ENCODE measurements at places on chromosomes 16 and 17. TPM values are rescaled to one million over a fixed set of nuclear protein-coding genes. Genes with fewer than 3 reads are reported as not detected.

DNA sequence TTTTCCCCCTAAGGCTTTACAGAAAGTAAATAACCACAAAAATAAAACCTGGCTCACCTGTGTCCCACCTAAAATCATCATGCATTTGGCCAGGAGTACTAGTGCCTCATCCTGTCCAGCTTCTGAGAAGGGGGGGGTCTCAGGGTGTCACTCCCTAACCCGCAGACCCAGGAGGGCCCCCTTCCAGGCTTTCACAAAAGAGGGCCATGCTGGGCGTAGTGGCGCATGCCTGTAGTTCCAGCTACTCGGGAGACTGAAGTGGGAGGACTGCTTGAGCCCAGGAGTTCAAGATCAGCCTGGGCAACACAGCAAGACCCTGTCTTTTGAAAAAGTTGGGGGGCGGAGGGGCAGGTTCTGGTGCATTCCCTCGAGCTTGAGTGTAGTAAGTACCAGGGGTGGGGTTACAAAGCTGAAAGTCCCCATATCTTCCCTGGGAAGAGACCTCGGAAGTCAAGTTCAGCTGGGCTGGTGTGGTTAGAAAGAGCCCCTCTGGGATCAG is 259.3 kb downstream of the PARN start:
- no peak for DNase-seq

- DNase-seq, result no peak
Measured at GRCh38 chr16:85353839-85354685, 241.8 kb upstream of the CIBAR2 start.

GRCh38 chr17:62179525-62180161 is 114.6 kb upstream of the MED13 start:
- DNase-seq, result no peak

DNA sequence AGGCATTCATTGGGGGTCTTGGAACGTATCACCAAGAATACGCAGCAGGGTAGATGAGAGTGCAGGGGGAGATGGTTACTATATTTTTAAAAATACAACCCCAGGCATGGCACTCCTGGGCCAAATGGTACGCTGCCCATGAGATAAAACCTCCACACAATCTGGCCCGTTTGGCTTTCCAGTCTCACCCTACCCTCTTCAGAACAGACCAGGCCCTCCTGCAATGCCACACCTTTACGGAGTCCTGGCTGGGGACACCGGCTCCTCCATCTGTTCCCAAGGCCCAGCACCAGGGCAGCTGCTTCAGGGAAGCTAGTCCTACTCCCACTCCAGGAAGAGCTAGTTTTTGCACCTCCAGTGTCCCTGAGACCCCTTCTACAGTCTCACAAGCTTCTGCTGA is 24.4 kb downstream of the SNN start:
- no peak for DNase-seq

- DNase-seq, result no peak
Measured at GRCh38 chr16:84061236-84061819, 18.7 kb upstream of the SLC38A8 start.

- no peak for DNase-seq
Measured at GRCh38 chr17:81996232-81996756, 18.9 kb downstream of the ASPSCR1 start.

DNA sequence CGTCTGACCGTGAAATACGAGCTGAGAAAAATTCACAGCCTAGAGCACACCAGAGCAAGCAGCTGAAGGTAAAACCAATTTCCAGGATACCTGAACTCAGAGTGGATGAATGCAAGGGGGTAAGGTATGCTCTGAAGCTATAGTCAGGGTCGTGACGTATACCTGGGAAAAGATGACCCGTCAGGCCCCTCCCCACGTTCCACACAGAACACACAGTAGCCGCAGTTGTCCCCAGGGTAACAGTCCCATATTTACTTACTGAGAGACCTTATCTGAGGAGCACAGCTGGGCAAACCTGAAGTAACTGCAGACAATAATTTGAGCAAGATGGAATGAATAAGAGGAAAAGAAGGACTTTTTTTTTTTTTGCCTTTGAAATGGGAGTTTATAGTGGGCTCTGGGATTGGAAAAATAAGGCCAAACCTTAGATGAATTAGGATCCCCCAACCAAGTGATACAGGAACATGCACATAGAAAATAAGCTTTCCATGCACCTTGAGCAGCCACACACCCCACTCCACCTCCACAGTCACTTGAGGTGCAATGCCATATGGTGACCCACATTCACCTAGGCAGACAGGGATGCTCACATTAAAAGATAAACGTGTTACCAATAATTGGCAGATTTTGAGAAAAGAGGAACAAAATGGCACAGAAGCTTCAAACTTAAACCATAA is 38.0 kb downstream of the ABCA6 start:
- DNase-seq, result no peak

GRCh38 chr17:4599505-4600281 is 15.4 kb downstream of the SMTNL2 start:
- no peak for DNase-seq

DNA sequence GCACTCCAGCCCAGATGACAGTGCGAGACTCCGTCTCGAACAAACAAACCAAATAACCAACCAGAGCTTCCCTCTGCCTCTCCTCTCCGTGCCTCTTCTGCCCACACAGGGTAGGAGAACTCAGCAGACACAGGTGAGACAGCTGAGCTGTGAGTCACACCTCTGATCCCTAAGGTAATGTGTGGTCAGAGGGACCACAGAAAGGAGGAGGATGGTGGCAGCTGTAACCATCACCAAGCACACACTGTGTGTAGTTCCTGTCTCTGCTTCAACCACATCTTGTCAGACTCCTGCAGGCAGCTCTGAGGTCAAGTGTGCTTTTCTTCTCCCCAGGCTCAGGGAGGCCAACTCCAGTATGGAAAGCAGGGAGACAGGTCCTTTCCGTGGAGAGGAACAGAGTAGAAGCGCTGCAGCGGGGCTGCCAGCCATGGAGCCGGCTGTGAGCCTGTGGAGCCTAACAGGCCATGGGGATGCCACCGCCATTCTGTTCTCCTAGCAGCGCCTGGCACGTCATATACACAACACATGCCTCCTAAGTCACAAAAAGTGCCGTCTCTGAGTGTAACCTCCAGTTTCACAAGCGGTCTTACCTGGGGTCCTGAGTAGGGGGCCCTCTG is 7.1 kb downstream of the NUDT16L1 start:
- no peak for DNase-seq

DNA sequence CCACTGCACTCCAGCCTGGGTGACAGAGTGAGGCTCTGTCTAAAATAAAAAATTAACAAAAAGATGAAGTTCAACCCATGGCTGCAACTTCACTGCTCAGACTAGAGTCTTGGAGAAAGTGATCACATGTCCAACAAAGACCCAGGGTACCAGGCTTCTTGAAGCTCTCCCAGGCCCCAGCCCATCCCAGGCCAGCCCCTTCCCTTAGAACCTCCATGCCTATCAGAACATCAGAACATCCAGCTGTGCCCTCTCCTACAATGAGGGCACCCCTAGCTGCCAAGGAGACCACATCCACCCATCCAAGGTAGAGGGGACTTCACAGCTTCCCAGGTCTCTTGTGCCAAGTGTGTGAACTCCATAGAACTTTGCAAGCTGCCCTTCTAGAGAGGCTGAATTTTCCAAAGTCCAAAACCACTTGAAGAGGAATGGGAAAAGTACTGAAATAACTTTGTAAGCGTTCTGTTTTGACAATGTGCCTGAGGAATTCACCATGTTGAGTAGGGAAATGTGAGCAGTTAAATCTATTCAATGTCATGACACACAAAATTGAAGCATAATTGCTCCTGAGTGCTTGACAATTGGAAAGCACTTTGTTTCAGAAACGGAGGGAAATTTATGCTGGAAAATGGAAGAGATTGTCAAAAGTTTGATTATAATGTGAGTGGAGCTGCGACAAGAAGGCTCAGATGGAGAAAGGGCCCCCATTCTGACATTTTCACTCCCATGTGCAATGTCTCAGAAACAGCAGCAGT is 230.4 kb downstream of the ZNF423 start:
- DNase-seq, result no peak

DNA sequence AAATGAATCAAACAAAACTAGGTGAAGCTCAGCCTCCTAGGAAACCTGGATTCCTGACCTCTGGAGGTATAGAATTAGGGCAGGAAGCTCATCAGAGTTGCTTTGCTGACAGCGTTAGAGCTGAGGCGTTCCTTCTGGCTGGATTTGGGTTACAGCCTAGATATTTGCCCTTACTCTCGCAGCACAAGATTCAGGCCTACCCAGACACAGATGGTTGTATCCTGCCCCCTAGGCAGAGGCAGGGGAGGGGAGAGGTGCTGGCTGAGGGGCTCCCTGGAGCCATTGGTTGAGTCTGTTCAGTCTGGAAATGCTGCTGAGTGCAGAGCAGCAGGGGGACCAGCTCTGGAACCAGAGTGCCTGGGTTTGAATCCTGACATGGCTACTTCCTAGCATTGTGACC is 78.4 kb downstream of the MPRIP start:
- no peak for DNase-seq

DNA sequence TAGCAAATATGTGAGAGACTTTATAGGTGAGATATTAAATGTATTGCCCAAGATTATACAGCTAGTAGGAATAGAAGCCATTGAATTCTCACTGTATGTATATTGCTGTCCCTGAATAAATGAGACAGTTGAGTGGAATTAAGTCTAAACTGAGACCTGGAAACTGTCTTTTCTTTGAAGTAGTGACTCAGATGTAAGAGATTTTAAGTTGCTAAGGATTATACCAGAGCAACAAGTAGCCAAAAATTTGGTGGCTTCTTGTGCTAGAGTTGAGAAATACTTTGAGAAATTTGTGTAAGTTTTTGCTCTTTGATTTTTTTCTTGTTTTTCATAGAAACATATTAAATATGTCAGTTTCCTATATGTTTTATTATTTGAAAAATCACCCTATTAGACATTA is 58.7 kb downstream of the TANC2 start:
- no peak for DNase-seq

GRCh38 chr16:88005181-88005581 is 53.9 kb downstream of the BANP start:
- no peak for DNase-seq

DNA sequence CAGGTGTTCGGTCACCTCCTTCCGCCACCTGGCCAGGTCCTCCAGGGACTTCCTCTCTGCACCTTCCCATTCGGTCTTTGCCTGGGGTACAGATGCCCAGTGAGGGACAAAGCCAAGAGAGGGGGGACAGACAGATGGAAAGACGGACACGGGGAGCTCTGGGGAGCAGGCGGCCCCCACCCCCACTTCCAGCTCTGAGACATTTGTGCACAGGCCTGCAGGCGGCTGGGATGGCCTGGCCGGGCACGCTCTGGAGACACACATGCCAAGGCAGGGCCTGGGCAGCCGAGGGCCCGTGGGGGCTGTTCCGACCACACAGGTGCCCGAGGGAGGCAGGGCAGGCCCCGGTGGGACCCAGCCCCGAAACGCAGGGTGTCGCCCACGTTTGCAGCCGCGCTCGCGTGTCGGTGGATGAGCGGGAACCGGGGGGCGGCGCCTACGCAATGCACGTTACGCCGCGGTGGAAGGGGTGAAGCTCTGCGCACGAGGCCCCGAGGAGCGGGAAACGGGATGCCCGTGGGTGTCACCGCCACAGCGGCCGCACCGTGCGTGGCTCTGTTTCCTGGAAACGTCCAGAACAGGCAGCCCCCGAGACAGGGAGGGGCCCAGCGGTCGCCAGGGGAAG is 6.0 kb downstream of the PERCC1 start:
- no peak for DNase-seq

- no peak for DNase-seq
Measured at GRCh38 chr16:67897231-67897630, 4.2 kb downstream of the PSKH1 start.

DNA sequence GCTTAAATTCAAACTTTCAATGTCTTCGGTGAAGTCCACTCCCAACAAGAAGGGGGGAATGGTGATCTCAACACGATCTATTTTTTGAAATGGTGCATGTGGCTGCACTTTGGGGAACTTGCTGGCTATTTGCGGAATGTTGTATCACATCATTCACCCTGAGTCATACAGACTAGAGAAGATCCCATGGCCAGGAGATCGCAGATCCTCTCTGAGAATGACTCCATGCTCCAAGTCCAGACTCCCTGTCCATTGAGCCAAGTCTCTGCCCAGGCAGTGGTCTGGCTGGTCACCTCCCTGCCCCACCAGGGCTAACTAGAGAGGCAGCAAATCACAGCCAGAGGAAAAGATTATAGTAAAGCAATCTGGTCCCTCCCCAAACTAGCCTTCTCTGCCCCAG is 120.6 kb downstream of the XYLT1 start:
- DNase-seq, result no peak

DNA sequence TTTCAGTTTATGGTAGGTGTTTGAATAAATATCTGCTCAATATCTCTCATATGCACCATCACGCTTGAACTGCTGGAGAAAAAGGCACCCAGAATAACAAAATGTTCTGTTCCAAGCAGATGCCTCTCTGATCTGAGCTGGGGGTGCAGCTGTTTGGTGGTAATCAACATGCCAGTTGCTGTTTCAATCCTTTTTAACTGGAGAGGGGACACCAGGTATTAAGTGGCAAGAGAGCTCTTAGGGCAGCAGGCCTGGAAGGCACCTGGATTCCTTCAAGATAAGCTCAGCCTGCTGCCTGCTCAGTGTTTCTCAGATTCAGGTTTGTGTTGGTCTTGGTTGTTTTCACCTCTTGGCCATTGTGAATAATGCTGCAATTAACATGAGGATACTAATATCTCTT is 27.2 kb upstream of the VAT1L start:
- DNase-seq, result no peak

DNA sequence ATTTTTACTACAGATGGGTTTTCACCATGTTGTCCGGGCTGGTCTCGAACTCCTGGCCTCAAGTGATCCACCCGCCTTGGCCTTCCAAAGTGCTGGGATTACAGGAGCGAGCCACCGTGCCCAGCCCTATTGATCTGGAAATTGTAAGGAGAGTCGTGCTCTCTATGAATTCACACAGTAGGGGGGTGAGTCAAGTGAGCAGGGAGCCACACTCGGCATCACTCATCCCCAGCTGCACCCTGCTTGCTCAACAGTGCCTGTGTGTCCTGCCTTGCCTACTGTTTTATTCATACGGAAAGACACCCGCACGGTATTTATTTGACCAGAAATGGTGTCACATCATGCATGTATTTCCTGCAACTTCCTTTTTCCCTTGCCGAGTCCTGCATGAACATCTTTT is 157.2 kb upstream of the FOXF1 start:
- DNase-seq, result no peak

DNA sequence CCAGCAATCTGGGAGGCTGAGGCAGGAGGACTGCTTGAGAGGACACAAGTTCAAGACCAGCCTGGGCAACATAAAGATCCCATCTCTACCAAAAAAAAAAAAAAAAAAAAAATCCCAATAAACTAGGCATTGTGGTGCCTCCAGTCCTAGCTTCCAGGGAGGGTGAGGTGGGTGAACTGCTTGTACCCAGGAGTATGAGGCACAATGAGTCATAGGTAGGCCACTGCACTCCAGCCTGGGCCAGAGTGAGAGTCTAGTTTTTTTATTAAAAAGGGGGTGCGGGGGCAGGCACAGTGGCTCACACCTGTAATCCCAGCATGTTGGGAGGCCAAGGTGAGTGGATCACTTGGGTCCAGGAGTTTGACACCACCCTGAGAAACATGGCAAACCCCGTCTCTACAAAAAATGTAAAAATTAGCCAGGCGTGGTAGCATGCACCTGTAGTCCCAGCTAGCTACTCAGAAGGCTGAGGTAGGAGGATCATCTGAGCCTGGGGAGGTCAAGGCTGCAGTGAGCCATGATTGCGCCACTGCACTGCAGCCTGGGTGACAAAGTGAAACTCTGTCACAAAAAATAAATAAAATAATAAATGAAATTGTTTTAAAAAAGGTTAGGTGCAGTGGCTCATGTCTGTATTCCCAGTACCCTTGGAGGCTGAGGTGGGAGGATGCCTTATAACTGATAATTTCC is 7.8 kb upstream of the CHST6 start:
- DNase-seq, result no peak

The FKBP10 gene
- total RNA-seq, result 259 TPM

The HOXB2 gene
- total RNA-seq, result 60.9 TPM

The GRAPL gene
- total RNA-seq, result 1.2 TPM

The KRT26 gene
- not detected for total RNA-seq

The PRAC2 gene
- total RNA-seq, result not detected

The TMEM114 gene
- total RNA-seq, result not detected

The FOXF1 gene
- total RNA-seq, result not detected
